Activated CD4-positive, CD25-positive, alpha-beta regulatory T cell treated with anti-CD3 and anti-CD28 coated beads, Interleukin-2, amount 50 U/mL, for 72 hours (primary cell): ENCODE measurements at places on chromosomes 3 and 15.

DNA sequence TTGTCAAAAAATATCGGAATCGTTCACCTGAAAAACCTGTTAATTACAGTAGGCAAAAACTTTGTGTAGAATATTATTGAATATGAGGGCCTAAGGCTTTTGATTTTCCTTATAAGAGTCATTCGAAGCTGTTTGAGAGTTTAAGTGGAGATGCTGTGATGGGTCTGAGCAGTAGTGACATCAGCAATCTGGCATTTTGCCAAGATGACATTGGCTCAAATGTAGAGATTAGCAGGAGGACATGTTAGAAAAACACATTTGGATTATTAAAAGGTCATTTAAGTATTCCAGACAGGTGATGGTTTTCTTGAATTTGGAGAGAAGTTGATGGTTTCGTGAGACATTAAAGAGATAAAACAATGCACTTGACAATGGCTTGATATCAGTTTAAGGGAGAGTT is 12.9 kb downstream of the OR5AC2 start:
- no peak for DNase-seq

DNA sequence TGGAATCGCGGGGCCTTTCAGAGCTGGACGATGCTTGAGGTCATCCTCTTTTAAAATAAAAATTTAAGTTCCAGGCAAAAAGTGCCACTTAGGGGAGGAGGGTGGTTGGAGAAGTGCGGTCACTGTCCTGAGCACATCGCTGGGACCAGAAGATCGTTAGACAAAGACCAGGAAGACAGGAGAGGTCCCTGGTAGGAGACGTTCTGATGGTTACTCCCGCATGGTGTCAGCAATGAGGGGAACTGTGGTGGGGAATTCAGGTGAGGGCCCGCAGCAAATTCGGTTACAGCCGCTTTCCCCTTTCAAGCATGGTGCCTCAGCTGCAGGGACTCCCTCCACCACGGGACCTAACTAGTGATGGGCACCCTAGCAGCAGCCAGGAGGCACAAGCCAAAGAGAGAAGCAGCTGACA is 1.0 kb upstream of the ISY1 start:
- peak; percentile 39 for DNase-seq

DNA sequence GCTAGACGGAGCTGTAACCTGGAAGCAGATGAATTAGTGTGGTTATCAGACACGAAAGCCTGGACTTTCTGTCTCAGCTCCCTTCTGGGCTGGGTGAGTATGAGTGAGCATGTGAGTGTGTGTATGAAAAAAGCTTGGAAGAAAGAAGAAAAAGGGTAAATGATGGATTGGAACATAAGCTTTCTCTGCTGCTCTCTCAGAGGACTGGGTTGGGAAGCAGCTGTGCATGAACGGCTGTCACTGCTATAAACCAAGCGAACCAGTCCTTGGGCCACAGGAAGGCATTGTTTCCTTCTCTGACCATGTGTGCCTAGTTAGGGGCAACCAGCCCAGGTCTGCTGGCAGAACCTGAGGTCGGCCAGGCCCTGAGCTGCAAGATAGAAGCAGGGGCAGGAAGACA is 37.0 kb downstream of the UMPS start:
- DNase-seq: no peak

GRCh38 chr3:27322634-27323033 is 46.5 kb downstream of the NEK10 start:
- DNase-seq: no peak

DNA sequence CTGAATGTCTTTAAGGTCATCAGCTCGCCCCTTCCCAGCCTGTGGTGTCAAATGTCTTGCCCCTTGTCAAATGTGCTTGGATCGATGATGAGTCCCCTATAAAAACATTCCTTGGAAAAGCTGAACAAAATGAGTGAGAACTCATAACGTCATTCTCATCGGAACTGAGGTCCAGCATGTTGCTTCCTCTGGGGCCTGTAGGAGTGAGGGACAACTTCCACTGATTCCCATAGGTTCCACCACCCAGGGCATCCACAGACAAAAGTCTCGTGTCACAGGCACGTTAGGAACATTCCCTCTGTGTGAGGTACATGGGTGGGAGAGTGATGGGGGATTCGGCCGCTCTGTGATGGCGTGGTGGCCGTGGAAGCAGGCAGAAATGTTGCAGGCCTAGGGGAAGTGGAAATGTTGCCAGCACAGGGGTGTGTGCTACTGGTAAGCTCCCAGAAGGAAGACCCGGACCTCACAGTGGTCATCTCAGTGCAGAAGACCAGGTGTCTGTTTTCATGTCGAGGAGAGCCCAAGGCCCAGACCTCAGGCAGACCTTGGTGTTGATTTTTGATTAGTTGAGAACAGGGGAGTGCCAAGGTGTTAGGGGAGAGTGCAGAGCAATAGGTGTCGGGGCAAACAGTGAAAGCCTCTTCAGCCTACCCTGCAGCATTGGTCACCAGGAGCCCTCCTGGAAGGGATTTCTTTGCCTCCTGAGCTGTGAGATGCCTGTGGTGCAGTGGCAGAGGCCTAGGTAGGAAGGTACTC is 96.8 kb downstream of the SNRPN start:
- DNase-seq: no peak

GRCh38 chr3:97613139-97613538 is 151.4 kb upstream of the ARL6 start:
- no peak for DNase-seq

GRCh38 chr3:178671377-178671776 is 135.1 kb downstream of the KCNMB2 start:
- DNase-seq: no peak

GRCh38 chr15:67174446-67174845 is 80.0 kb downstream of the AAGAB start:
- DNase-seq: no peak

DNA sequence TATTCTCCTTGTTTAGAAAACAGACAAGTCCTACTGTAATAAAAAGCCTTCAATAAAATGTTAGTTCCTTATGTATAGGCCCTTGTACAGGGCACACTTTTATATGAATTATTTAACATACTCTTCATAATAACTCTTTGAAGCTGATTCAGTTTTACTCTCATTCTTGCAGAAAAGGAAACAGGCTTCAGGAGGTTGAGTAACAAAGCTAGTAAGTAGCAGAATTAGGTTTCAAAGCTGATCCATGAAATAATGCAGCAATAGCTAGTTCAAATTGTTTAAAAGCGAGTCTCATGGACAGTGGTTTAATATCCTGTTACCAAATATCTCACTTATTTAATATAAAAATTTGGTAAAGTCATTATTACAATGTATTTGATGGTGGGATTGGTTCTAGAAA is 25.0 kb downstream of the TCF12 start:
- no peak for DNase-seq

GRCh38 chr15:59232476-59232875 is 25.8 kb downstream of the LDHAL6B start:
- no peak for DNase-seq

DNA sequence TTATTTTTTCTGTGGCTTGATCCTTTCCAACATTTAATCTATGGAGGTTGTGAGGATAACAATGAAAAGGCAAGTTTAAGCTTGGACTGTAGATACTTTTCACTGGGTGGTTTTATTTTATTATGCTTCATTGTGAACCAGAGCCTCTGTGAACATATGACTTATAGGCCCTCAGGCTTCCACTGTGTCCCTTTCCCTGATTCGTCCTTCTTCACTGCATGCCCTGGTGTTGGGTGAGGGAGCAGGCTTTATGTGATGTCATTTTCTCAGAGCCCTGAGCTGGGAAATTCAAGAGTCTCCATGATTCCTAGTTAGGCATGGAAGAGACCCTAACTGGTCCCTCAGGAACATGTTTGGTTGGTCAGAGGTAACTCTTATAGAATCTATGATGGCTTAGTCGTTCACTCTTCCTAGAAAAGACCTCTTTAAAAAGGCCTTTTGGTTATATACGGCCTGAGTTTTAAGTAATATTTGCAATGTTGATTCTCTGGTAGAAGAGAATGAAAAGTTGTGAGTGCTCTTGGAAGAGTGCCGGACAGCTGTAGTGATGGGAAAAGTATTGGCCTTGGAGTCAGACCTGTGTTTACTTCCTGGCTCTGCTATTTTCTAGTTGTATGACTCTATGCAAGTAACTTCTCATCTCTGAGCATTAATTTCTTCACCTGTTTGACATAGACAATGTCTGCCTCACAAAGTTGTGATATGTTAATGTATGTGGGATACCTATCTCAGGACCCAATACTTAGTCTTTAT is 168.4 kb downstream of the LPP start:
- DNase-seq: no peak

GRCh38 chr3:53457068-53457467 is 37.3 kb upstream of the CACNA1D start:
- no peak for DNase-seq

GRCh38 chr3:6657591-6657990 is 203.3 kb upstream of the GRM7 start:
- no peak for DNase-seq

- DNase-seq: no peak
Measured at GRCh38 chr3:15331072-15331605, 1.2 kb downstream of the SH3BP5 start.

DNA sequence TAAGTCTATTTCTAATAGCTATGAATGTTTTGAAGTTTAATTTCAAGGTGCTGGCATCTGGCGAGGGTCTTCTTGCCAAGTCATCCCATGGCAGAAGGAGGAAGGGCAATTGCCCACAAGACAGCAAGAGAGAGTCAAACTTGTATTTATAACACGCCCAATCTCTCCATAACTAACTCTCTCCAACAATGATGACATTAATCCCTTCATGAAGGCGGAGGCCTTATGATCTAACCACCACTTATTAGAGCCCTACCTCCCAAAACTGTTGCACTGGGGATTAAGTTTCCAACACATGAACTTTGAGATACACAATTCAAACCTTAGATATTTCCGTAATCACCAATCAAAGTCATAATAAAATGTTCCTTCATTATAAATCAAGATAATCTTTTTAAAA is 406.9 kb downstream of the CNTN6 start:
- no peak for DNase-seq

- no peak for DNase-seq
Measured at GRCh38 chr3:128409624-128410581, 56.8 kb downstream of the DNAJB8 start.

- no peak for DNase-seq
Measured at GRCh38 chr3:197041875-197042488, 12.4 kb upstream of the MELTF start.

GRCh38 chr15:60344461-60344860 is 53.3 kb downstream of the ANXA2 start:
- DNase-seq: no peak

DNA sequence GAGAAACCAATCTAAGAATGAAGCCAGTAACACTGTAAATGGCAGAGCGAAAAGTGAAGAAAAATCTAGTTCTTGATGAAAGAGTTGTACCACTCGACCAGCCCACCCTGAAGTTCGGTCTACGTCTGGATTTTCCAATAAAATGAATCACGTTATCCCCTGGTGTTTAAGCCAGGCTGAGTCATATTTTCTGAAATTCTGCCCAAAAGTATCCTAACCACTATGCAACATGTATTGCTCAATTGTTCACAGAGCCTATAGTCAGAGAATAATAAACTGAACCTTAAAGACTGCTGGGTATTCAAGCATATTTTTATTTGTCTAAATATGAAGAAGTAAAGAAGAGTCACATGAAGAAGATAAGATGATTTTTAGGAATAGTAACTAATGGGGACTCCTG is 245.7 kb downstream of the FGF12 start:
- DNase-seq: no peak

DNA sequence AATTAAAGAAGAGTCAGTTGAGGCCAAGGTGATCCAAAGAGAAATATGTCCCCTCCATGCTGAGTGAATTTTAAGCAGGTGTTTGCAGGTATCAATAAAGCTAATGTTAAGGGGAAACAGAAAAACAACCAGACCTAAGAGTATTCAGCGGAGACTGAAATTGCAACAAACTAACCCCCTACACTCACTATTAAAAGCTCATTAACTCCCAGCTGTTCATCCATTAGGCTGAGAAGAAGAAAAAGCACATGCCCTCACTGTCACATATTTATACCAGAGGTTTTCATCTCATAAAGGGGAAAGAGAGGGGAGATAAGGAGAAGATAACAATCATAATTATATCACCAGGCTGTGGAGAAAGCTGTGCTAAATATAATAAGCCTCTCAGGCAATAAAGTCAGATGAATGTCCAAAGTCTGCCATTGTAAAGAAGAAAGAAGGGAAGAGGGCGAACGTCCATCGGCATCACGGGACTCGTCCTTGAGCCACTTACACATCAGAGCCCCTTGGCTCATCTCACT is 145.2 kb downstream of the TAFA4 start:
- no peak for DNase-seq
